KBM-7 (cell line): ENCODE measurements at places on chromosomes 5 and 9.

GRCh38 chr9:114395768-114396167 lies 8.0 kb upstream of the AKNA start:
- DNase-seq, result no peak

DNA sequence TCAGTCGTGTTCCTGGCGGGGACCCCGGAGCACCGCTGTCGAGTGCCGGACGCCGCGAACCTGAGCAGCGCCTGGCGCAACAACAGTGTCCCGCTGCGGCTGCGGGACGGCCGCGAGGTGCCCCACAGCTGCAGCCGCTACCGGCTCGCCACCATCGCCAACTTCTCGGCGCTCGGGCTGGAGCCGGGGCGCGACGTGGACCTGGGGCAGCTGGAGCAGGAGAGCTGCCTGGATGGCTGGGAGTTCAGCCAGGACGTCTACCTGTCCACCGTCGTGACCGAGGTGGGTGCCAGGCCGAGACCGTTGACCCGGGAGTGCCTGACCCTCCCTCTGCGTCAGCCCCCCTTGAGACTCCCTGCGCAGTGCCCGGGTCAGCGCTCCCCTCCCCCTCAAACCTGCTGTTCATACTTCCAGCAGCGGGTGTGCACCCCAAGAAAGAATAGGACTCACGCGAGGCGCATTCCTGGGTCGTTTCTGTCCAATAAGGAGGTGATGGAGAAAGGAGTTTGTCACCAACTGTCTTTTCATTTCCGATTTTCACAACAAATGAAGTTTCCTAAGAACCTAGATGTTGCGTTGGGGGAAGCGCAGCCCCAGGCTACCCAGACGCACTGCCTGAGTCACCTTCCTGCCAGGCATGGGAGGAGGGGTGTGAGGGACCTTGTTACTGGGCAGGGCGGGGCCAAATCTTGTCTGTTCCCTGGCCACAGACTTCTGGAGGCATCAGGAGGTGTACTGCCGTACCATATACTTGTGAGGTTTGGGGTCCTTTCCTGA lies 722 bp downstream of the SLC22A4 start:
- peak; percentile 86 for DNase-seq

GRCh38 chr9:94922098-94922607 lies 195.7 kb downstream of the AOPEP start:
- no peak for DNase-seq

DNA sequence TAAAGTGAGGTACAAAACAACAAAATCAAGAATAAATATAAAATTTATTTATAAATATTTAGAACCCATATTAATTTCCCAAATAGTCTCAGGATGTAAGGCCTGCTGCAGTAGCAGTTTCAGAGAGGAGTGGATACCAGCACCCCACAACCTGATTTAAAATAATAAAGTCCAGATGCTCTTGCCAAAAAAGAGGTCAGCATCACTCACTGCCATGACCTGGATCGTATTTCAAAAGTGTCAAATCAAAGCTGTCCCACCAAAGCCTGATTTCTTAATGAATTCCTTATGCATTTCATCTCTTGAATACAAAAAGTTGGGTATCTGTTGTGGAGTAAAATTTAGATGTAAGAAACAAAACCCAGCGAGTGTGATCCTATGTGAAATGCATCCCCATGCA lies 58.0 kb upstream of the ROR2 start:
- DNase-seq, result no peak

GRCh38 chr5:136781464-136781863 lies 416.1 kb upstream of the TRPC7 start:
- no peak for DNase-seq

GRCh38 chr9:75239176-75239575 lies 150.9 kb downstream of the OSTF1 start:
- peak; percentile 21 for DNase-seq

DNA sequence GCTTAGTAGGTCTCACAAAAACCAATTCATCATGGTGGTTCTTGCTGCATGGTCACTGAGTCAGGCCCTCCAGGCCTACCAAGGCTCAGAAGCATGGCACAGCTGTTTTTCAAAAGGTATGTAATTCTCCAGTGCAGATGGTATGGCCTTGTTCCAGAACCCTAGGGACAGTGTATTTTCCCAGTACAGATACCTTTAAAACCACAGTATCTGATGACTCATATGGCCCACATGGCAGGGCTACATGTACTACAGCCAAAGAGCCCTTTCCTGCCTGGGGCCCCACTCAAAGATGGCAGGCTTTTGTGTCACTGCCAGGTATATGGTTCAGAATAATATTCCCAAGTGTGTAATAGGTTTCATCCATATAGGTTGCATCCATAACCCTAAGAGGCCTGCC lies 16.5 kb downstream of the CSF2 start:
- DNase-seq, result no peak

- no peak for DNase-seq
Measured at GRCh38 chr9:127826253-127826913, 23.7 kb downstream of the FPGS start.

- DNase-seq, result peak; percentile 78
Measured at GRCh38 chr5:41856644-41857491, 13.4 kb downstream of the OXCT1 start.

DNA sequence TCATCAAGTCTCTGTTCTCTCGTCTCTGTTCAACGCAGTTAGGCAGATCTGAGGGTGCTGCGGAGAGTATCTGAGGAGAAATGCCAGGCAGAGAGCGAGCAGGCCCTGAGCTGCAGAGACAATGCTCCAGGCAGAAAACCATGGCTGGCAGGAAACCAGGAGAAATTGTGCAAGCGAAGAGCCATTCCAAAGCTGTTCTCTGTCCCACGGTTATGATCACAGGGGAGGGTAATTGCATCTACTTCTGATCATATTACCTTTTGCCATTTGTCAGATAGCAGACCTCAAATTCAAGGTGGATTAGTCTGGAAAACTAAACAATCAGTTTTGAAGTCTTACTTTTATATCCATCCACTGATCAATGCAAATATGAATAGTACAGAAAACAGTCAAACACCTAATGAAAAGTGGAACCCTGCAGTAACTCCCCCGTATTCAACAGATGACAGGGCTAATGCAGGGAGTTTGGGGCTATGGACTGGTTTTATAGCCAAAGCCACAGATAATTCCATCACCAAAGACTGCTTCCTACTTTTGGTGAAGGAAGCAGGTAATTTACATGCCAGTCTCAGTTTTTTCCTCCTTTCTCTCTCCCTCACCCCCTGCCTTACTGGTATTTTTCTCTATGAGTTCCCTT lies 228.0 kb downstream of the DCP2 start:
- DNase-seq, result no peak
